LHCN-M2 (cell line): ENCODE measurements at places on chromosomes 1 and 21. TPM values are rescaled to one million over a fixed set of nuclear protein-coding genes. Genes with fewer than 3 reads are reported as not detected.

The LAX1 gene
- total RNA-seq: not detected in 2 replicates

The ITLN2 gene
- not detected in 2 replicates for total RNA-seq

The SLC44A5 gene
- total RNA-seq: 0.11 TPM in 1 of 2 replicates, not detected in the other

The MAEL gene
- total RNA-seq: not detected in 2 replicates

The MCOLN3 gene
- 1.9 and 3.0 TPM in 2 replicates for total RNA-seq

The DCDC2B gene
- not detected in 2 replicates for total RNA-seq

The IL20 gene
- not detected in 2 replicates for total RNA-seq

The SDC3 gene
- 33.0 and 39.8 TPM in 2 replicates for total RNA-seq

The HCN3 gene
- total RNA-seq: 1.8 and 2.1 TPM in 2 replicates

The CFHR5 gene
- not detected in 2 replicates for total RNA-seq

The AMY1A gene
- total RNA-seq: not detected in 2 replicates

The GRIK1 gene
- total RNA-seq: not detected in 2 replicates

The ZP4 gene
- not detected in 2 replicates for total RNA-seq

The ADGRB2 gene
- 20.5 and 22.6 TPM in 2 replicates for total RNA-seq

The PPFIA4 gene
- total RNA-seq: 24.1 and 33.2 TPM in 2 replicates

The PTPRU gene
- total RNA-seq: 86.0 and 96.7 TPM in 2 replicates

The RCSD1 gene
- 42.7 and 81.9 TPM in 2 replicates for total RNA-seq

The OR10J4 gene
- not detected in 2 replicates for total RNA-seq

The TRAPPC10 gene
- total RNA-seq: 21.0 and 21.4 TPM in 2 replicates

The CGN gene
- total RNA-seq: 0.06 and 0.34 TPM in 2 replicates

The OR2L8 gene
- not detected in 2 replicates for total RNA-seq

The GSTM1 gene
- 1.1 and 1.2 TPM in 2 replicates for total RNA-seq
